ENCODE measurements at places on chromosomes 13 and 19.

DNA sequence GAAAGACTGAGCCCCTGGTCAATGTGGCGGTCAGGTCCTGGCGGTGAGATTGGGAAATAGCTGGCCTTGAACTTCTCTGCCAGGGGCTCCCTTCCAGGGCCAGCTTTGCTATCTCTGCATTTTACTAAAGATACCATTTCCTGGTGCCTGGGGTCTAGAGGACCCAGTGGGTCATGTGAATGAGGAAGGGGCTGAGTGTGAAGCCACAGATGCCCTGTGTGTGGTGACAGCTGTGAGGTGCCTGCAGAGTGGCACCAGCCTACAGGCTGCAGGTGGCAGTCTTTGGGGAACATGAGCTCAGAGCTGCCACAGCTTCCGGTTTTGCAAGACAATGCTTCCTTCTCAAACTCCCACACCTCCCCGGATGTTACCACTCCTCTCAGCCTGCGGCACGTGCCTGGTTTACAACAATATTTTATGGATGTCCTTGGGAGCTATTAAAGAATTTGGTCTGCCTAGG is 5.2 kb upstream of the MLNR start:
- peak; percentile 54 for DNase-seq

- no peak for DNase-seq
Observed at GRCh38 chr13:35489050-35489449, 12.6 kb upstream of the MAB21L1 start.

DNA sequence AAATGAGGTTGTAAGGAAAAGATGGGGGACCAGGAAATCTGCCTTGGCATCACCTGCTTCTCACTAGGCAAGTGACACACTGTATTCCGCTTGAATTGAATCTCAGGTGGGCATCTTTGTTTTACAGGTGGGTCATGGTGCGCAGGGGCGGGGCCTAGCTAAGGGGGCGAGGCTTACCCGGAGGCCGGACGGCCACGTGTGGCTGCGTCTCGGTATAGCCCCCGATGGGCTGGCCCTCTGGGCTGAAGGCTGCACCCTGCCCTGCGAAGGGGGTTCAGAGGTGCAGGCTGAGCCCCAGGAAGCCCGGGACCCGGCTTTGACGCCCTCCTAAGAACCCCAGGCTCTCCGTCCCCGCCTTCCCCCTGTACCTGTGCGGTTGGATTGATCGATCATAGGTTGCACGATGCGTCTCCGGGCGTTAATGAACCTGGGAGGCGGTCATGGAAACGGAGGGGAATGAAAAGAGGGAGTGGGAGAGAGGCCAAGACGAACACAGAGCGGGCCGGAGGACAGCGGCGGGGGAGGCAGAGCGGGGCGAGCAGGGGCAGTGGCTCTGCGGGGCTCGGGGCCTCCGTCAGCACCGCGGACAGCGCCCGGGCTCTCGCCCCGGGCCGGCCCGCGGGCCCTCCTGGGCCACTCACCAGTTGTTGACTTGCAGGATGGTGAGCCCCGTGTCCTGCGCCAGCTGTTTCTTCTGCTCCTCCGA is 12.5 kb downstream of the MEIS3 start:
- no peak for DNase-seq

GRCh38 chr19:40229484-40229883 is 3.0 kb upstream of the CCNP start:
- no peak for DNase-seq

GRCh38 chr19:36876993-36877938 is 26.6 kb downstream of the ZNF345 start:
- DNase-seq, result no peak

DNA sequence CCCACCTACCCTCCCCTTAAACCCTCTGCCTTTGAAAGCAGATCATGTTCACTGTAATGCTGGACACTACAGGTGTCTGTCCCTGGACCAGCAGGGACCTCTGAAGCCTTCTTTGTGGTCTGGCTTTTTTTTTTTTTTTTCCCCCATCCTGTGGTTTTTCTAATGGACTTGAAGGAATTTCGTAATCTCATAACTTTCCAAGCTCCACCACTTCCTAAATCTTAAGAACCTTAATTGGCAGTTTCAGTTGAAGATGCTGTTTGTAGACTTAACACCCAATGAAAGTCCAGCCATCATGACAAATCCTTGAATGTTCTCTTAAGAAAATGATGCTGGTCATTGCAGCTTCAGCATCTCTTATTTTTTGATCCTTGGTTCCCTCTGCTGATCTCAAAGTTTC is 45.0 kb upstream of the LRCH1 start:
- DNase-seq, result no peak

GRCh38 chr19:48511800-48512503 is at the start of gene LMTK3:
Gene LMTK3 (minus strand): TSS chr19:48511835. CDS start chr19:48511576, 259 bp downstream.
- peak; percentile 78 for DNase-seq

DNA sequence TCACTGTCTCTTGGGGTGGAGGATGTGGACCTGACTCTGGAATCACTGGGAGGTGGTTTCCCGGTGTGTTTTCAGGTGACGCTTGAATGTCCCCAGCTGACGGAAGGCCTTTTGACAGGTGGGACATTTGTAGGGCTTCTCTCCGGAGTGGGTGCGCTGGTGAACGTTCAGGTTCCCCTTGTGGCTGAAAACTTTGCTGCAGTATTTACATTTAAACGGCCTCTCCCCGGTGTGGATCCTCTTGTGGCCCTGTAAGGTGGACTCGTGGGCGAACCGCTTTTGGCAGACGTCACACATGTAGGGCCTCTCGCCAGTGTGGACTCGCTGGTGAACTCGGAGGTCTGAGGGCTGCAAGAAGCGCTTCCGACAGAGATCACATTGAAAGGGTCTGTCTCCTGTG is 7.8 kb downstream of the ZSCAN5B start:
- no peak for DNase-seq

DNA sequence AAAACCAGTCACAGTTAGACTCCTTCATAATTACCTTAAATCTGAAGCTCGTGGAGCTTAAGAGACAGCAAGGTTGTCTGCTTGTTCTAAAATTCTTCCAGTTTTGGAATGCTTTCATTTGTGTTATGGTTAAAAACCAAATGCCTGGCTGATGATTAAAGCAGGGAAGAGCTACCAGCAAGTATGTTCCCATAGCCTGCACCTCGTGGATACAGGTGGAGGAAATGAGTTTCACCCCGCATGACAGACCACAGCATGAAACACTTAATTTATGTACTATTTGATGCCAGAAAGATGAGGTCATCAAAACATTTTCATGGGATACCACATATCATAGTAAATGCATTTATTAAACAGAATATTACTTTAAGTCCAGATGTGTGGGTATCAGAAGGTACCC is 416 bp upstream of the DOCK9 start:
- DNase-seq, result no peak

DNA sequence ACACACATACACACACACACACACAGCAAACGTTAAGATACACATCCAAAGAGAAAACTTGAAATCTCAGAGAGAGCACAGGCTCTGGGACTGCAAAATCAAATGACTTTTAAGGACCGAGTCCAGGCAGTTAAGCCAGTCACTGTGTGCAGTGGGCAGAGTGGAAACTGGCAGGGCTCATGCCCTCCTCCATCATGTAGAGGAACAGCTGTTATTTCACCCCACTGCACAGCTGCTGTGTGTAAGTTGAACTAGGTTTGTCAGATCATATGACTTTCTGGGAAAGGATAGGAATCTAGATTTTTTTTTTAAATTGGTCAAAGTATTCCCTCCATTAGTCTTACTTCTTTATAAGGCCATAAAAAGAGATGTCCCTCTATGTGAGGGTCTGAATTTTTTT is 1002.1 kb downstream of the UQCRFS1 start:
- no peak for DNase-seq
